Osteoblast (primary cell): ENCODE measurements at places on chromosomes 7 and 10.
A peak's percentile ranks its signal among the peaks of the same experiment; 100 is the strongest.

DNA sequence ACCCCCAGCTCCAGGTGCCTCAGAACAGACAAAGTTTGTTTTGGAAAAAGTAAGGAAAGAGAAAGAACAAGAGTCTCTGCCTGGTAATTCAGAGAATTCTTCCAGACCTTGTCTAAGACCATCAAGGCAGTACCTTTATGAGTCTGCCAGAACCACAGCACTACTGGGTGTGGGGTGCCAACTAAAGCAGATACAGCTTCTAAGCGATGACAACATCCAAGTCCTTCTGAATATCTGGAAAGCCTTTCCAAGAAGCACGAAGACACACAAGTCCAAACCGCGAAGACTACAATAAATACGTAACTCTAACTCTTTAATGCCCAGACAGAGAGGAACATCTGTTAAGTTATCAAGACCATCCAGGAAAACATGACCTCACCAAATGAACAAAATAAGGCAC, 94.3 kb downstream of the SIRT1 start:
- no peaks in the 10 kb centered on the region for H3K4me1 ChIP-seq
- DNase-seq, result peak; percentile 46
- no peaks in the 10 kb centered on the region for H3K27me3 ChIP-seq
- H3K27ac ChIP-seq, result peak overlapping the region; percentile 29

DNA sequence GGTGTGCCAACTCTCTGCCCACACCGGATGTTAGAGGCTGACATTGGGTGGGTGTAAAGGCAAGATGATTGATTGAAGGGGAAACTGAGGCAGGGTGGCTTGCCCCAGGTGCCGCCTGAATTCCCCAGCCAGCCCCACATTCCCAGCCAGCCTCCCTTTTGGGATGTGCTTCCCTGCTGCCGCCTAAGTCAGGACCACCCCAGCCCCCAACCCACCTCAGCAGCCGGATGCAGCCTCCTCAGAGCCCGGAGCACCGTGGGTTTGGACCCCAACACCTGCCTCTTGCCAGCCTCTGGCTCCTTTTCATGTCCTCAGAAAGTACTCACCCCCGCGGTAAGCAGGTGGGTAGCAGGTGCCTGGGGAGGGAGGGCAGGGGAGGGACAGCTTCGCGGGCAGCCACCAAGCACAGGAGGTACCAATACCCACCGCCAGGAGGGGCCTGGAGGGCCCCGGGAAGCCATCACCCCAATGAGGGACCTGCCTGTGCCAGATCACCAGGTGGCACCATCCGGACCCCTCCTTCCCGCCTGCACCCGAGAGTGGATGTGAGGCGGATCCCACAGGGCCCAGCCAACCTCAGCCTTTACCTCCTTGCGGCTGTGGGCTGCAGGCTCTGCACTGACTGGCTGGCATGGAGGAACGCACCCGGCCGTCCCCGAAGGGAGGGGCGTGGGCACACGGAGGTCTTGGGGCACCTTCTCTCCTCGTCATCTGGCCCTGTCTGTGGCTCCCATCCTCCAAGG, 60.5 kb downstream of the PWWP2B start:
- no peak overlapping the region for H3K27ac ChIP-seq
- H3K4me1 ChIP-seq, result no peaks in the 10 kb centered on the region
- no peaks in the 10 kb centered on the region for H3K27me3 ChIP-seq
- DNase-seq, result no peak

DNA sequence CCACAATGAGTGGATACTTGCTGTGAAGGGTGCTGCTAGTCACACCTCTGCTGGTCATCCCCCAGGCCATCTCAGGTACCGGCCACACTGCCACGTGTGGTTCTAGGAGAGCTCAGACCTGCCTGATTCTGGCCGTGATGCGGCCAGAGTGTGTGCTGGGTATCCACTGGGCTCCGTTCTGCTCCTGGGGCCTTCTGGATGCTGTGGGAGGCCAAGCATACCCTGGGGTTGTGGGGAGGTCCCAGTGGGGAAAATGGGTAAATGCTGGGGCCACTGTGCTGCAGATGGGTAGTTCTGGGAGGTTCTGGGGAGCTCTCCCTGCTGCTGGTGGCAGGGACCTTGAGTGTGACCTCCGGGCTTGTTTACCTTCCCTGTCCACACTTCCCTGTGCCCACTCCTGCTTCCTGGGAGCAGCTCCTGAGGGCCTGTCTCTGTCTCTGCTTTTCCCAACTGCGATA, 318.4 kb downstream of the GLRX3 start:
- no peak overlapping the region for H3K27ac ChIP-seq
- H3K4me1 ChIP-seq, result no peaks in the 10 kb centered on the region
- H3K36me3 ChIP-seq, result no peaks in the 10 kb centered on the region

GRCh38 chr10:482051-482501, 207.4 kb downstream of the DIP2C start:
- H3K36me3 ChIP-seq, result peaks cover 22% of the 10 kb centered on the region
- H3K27me3 ChIP-seq, result no peaks in the 10 kb centered on the region
- no peak for DNase-seq
- peaks cover 12% of the 10 kb centered on the region for H3K4me1 ChIP-seq
- no peak overlapping the region for H3K4me3 ChIP-seq

DNA sequence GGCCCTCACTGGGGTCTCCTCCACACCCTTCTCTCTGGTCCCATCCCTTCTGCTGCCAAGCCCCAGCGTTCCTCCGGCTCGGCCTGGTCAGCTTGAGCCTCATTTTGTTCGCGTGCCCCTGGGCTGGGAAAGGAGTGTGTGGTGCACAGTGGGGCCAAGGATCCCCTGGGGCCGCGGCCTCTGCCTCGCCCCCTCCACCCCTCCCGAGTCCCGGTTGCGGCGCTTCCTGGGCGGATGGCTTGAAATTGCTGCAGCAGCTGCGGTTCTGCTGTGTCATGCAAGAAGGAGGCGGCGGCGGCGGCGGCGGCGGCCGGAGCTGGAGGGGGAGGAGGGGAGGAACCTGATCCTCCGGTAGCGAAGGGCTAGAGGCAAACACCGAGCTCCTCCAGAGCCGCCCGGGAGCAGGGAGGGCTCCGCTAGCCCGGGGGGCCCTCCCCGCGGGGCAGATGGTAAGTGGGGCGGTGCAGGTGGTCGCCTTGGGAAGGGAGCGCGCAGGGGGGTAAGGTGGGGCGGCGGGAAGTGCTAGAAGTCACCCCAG, 217.8 kb upstream of the MKLN1 start:
- peak overlapping the region; percentile 91 for H3K4me3 ChIP-seq
- H3K27me3 ChIP-seq, result no peaks in the 10 kb centered on the region
- H3K36me3 ChIP-seq, result no peaks in the 10 kb centered on the region

DNA sequence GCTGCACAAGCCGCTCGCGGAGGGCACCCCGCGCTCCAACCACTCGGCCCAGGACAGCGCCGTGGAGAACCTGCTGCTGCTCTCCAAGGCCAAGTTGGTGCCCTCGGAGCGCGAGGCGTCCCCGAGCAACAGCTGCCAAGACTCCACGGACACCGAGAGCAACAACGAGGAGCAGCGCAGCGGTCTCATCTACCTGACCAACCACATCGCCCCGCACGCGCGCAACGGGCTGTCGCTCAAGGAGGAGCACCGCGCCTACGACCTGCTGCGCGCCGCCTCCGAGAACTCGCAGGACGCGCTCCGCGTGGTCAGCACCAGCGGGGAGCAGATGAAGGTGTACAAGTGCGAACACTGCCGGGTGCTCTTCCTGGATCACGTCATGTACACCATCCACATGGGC, 50.0 kb downstream of the FIGNL1 start:
- no peak overlapping the region for H3K4me3 ChIP-seq
- no peaks in the 10 kb centered on the region for H3K36me3 ChIP-seq
- H3K27me3 ChIP-seq, result peaks cover 24% of the 10 kb centered on the region
- H3K4me1 ChIP-seq, result no peaks in the 10 kb centered on the region

- no peak overlapping the region for H3K4me3 ChIP-seq
- no peaks in the 10 kb centered on the region for H3K4me1 ChIP-seq
- no peaks in the 10 kb centered on the region for H3K36me3 ChIP-seq
- no peak overlapping the region for H3K27ac ChIP-seq
- no peaks in the 10 kb centered on the region for H3K27me3 ChIP-seq
Observed at GRCh38 chr10:76192694-76193320, 761.4 kb downstream of the LRMDA start.

DNA sequence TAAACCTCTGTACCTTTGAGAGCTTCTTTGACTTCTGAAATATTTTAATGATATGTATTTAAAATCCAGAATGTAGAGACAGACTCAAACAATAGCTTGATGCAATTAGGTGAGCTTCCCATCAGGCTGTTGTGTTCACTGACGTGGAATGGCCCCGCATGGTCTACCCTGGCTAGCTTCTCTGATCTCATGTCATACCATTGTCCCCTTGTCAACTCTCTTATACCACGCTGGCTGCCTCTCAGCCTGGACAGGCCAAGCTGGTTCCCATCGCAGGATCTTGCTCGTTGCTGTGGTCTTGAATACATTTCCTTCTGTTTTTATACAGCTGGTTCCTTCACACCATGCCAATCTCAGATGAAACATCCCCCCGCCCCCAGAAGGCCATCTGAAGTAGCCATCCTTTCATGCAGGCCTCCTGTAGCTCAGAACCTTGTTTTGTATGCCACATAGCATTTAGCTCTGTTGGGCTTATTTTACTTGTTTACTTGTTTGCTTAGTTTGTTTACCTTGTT, 84.2 kb downstream of the FANK1 start:
- DNase-seq, result no peak
- H3K36me3 ChIP-seq, result no peaks in the 10 kb centered on the region
- H3K27me3 ChIP-seq, result no peaks in the 10 kb centered on the region
- H3K4me1 ChIP-seq, result peaks cover 16% of the 10 kb centered on the region

- DNase-seq, result peak; percentile 19
- H3K27me3 ChIP-seq, result peaks cover 3% of the 10 kb centered on the region
- no peak overlapping the region for H3K27ac ChIP-seq
Observed at GRCh38 chr10:46328853-46329689, 42.3 kb downstream of the ANTXRL start.

DNA sequence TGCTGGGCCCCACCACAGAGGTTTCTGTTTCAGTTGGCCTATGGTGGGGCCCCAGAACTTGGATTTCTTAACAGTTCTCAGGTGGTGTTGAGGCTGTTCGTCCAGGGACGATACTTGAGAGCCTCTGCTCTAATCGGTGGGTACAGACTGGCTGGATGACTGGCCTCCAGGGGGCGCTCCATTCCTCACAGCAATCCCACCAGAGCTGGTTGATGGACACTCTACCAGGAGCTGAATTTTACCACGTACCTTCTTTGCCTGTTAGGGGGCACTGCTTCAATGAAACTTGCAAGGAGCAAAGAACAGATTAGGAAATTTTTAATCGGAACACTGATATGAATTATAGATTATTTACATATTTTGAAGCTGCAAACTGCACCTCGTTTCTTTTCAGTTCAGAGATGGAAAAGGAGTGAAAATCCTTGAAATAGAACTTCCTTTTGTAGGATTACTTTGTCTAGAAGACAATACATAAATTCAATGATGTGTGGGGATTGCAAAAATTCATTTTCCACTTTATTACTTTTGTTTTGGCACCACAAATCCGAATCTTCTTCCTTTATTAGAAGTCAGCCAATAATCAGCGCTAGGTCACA, 44.8 kb downstream of the KBTBD2 start:
- no peaks in the 10 kb centered on the region for H3K36me3 ChIP-seq
- H3K27ac ChIP-seq, result no peak overlapping the region
- no peaks in the 10 kb centered on the region for H3K27me3 ChIP-seq
- H3K4me1 ChIP-seq, result no peaks in the 10 kb centered on the region

DNA sequence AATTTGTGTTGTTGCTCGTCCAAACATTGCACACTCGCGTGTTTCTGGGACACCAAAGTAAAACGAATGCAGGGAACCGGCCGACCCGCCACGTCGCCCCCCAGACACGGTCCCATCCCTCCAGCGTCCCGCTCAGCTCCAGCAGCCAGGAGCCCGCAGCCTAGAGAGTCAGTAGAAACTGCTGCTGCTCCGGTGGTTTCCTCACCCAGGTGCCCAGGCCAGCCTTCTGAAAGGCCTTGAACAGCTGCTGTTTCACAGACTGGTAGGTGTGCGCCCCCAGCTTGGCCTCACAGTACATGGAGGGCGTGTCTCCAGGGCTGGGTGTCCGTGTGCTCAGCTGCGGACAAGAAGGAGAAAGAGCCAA, 126.8 kb downstream of the WDR37 start:
- H3K36me3 ChIP-seq, result no peaks in the 10 kb centered on the region
- no peaks in the 10 kb centered on the region for H3K27me3 ChIP-seq
- DNase-seq, result no peak
- no peaks in the 10 kb centered on the region for H3K4me1 ChIP-seq
- no peak overlapping the region for H3K4me3 ChIP-seq

- H3K27me3 ChIP-seq, result no peaks in the 10 kb centered on the region
- no peaks in the 10 kb centered on the region for H3K36me3 ChIP-seq
- DNase-seq, result no peak
- H3K4me1 ChIP-seq, result no peaks in the 10 kb centered on the region
- H3K4me3 ChIP-seq, result no peak overlapping the region
Observed at GRCh38 chr7:130814778-130815335, 80.8 kb upstream of the KLF14 start.

DNA sequence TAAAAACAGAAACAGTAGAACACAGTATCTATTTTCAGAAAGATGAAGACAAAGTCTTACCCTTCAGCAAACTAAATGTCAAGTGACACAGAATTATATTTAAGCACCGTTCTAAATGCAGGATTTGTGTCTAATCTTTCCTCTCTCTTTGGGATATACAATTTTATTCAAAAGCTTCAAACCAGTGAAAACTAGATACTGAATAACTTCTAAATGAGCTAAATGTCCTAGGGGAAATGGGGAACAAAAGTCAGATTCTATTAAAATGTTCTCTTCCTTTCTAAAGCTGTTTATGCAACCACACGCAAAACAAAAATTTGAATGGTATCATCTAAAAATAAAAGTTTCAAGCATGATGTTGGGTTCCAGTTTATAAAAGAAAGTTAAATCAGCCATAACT, 136.4 kb upstream of the AOAH start:
- no peak overlapping the region for H3K4me3 ChIP-seq
- no peaks in the 10 kb centered on the region for H3K27me3 ChIP-seq
- no peak for DNase-seq
- no peaks in the 10 kb centered on the region for H3K36me3 ChIP-seq

DNA sequence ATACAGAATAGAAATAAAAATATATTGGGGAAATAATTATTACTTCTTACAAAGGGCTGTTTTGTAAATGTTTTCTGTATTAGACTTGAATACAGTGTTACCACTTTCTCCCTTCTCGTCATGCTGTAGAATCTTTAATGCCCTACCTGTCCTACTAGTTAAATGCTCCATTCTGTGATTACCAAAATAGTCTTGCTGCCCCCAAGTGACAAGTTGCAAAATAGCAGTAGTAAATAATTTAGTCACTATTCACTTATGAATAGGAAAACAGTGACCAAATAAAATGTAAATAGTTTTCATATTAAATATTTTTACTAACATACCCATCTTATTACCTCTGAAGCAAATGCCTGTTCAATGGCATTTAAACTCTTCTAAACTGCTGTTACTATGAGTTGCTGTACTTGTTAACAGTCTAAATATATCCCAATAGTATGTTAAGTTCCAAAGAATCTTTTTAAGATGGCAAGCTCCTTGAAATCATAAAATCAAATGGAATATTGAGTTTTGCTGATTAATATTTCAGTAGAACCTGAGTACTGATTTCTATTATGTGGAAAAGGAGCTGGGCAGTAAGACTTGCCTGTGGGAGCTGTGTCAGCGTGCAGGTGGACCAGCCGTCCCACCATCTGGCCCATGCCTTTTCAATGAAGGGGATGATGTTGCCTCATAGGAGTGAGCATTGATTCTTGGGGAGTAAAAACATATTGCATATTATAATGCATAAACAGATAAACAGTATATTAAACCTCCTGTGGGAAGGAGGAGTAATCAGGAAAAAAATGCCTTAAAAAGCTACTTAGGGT, 18.1 kb upstream of the OIT3 start:
- H3K4me1 ChIP-seq, result no peaks in the 10 kb centered on the region
- peaks cover 6% of the 10 kb centered on the region for H3K36me3 ChIP-seq
- no peak overlapping the region for H3K4me3 ChIP-seq
- no peak for DNase-seq

GRCh38 chr7:69412331-69413146, 185.7 kb upstream of the AUTS2 start:
- no peaks in the 10 kb centered on the region for H3K36me3 ChIP-seq
- DNase-seq, result no peak
- no peak overlapping the region for H3K27ac ChIP-seq
- H3K4me3 ChIP-seq, result no peak overlapping the region
